ENCODE measurements at places on chromosomes 1 and 21. TPM values are rescaled to one million over a fixed set of nuclear protein-coding genes. Genes with fewer than 3 reads are reported as not detected.

Gene STUM
- 0.07 TPM for total RNA-seq

Gene ATF6
- total RNA-seq, result 27.4 TPM

Gene LEFTY1
- 1.7 TPM for total RNA-seq

Gene LCK
- 1.5 TPM for total RNA-seq

GRCh38 chr1:8986814-8987190 lies 39.4 kb downstream of the SLC2A7 start:
- H3K4me3 ChIP-seq, result no peak overlapping the region
- DNase-seq, result no peak
- no peak overlapping the region for H3K27ac ChIP-seq
- H3K36me3 ChIP-seq, result no peaks in the 10 kb centered on the region

DNA sequence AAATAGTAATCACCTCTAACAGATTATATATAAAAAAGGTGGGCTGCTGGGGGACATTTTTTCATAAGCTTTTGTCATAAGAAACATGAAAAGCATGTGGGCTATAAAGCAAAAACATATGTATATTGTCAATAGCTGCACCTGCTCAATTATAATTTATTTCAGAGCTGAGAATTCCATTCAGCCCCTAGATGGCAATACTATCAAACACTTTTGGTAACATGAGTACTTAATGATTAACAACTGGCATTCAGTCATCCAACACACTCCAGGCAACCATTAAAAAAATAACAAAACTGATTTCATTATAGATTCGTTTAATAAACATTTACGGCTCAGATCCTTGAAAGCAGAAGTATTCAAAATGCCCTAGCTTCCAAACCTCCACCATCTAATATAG lies 115.1 kb downstream of the KCTD3 start:
- DNase-seq, result no peak
- H3K36me3 ChIP-seq, result no peaks in the 10 kb centered on the region
- H3K4me1 ChIP-seq, result no peaks in the 10 kb centered on the region
- H3K4me3 ChIP-seq, result no peak overlapping the region
- no peak overlapping the region for H3K27ac ChIP-seq

DNA sequence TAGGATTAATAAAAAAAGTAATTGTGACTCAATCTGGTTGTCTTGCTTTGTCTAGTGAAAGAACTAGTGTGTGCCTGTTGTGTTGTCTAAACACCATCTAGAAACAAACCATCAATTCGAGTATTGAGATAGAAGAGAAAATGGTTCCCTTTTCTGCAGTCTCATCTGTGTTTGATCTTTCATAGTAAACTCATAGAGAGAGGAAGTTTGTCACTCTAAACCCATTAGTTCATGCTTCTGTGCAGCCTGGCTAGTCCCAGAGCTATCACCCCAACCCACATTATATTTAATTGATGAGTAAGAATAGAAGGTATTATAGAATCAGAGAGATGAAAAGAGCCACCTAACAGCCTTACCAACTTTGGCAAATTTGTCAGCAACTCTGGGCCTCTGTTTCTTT lies 99.5 kb downstream of the TGFB2 start:
- no peak for DNase-seq
- no peak overlapping the region for H3K4me3 ChIP-seq
- peaks cover 16% of the 10 kb centered on the region for H3K4me1 ChIP-seq
- H3K27ac ChIP-seq, result no peak overlapping the region

Measured in mesothelial cell of epicardium (in vitro differentiated cells).